ENCODE measurements at places on chromosomes 7 and 10.

GRCh38 chr7:16915405-16915804 is 33.6 kb upstream of the AGR3 start:
- no peak for DNase-seq

- DNase-seq: no peak
These were observed 504.1 kb upstream of the ANKRD30A start for GRCh38 chr10:36621346-36621745.

DNA sequence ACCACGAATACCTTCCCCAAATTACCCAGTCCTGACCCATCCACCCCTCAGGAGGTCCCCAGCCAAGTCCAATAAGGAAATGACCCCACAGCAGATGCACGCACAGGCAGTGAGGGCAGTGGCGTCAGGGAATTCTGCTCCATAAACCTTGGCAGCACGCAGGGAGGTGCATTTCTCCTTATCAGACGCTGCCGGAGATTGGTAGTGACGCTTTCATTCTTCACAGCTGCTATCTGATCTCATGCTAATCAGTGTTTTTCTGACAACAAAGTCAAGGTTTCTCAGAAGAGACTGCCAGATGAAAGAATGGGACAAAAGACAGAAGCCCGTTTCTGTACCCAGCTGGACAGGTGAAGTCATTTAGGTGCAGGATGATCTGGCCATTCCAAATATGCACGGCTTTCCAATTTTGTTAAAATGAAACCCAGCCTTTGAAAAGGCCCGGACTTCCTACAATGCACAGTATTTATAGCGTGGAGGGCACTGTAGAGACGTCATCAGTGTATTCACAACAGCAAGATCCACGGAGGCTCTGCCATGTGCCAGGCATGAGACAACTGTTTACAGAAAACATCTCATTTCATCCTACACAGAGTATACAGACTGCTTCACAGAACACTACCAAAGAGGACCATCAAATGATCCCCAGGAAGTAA is 35.3 kb downstream of the DIP2C start:
- DNase-seq: no peak

GRCh38 chr10:29257784-29258135 is 31.1 kb upstream of the LYZL1 start:
- DNase-seq: no peak

GRCh38 chr10:77359287-77359691 is 278.3 kb downstream of the KCNMA1 start:
- DNase-seq: no peak

- DNase-seq: no peak
These were observed 524.6 kb upstream of the KCND2 start for GRCh38 chr7:119748251-119748860.

DNA sequence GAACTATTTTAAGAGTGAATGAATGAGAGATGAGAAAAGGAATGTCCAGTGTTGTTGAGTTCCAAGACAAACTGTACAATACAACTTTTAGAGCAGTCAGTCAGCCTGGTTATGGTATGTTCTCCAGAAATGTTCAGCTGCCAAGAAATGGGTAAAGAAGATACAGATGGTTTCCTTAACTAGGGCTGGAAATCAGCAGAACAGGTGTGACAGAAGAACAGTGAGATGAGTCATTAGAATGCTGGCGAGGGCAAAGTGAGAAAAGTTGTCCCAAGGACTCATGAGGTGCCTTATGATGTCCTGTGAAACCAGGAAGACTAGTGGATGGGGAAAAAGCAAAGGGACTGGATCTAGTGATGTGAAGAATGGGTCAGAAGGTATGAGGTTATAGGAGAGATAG is 20.8 kb upstream of the SEPTIN7 start:
- DNase-seq: no peak

- DNase-seq: peak; percentile 31
These were observed 14.6 kb downstream of the PALS2 start for GRCh38 chr7:24587853-24588252.

DNA sequence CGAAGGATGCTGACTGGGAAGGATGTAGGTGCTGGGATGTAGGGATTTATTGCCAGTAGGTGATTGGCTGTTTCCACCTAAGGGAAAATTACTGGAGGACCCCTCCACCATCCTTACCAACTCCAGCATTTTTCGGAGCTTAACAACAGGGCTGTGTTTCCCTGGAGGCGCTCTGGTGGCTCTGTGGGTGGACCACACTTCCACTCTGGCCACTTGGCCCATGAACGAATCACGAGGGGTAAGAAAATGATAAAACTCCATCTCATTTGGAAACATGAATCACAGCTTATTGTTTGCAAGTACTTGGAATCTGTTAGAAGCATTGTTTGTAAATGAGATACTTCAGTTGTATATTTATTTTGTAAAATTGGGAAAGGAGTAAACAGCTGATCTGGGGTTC is 3.0 kb downstream of the DOCK1 start:
- DNase-seq: no peak

DNA sequence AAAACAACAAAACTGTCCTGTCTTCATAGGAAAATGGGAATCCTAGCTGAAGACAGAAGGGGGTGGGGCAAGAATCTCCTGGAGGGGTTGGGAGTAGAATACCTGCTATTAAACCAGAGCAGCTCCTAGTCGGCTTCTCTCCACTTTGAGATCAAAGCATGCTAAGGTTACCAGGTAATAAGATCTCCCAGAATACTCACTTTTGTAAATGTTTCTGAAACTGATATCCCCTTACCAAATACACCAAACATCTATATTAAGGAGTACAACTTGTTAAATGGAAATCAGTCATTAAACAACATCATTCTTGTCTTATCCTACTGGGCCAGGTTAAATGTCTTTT is 29.5 kb upstream of the DAGLB start:
- DNase-seq: no peak

DNA sequence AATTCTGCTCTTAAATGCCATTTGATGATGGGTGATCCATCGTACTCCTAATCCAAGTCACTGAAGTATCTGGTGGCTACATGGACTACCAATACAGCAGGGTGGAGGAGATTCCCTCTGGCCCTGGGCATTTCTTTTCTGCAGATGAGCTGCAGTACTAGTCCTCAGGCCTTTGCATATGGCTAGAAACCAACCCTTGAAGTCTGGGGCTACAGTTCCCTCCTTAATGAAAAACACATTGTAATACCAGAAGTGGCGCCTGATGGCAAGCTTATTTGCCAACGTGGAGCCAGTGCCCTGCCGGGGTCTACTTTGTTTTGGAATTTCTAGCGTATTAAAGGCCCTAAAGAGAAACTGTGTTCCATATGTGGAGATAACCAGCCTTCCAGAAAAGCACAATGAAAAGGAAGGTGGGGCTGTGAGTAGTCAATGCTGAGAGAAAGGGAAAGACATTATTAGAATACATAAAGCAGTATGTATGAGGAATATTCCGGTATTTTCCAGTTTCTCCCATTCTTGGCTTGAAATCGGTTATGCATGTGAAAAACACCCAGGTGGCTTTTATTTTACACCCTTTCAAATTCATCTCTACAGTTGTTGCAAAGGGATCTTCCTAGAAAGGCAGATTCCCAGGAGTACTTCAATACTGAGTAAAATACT is 368.8 kb downstream of the PRPF18 start:
- DNase-seq: no peak

DNA sequence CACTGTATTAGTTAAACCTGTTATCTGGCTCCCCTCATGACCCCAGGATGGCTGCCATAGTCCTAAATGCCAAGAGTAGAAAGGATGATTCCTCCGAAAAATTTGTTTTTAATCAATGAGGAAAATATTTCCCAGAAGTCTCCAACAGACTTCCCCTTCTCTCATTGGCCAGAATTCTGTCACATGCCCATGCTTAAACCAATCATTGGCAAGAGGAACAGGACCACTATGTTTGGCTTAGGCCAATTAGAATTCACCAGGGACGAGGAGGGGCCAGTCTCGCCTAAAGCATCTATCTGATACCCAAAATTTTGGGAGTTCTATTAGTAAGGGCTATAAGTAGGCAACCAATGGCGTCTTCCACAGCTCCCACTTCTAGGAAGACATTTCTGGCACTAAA is 71.2 kb upstream of the IL6 start:
- DNase-seq: no peak

GRCh38 chr7:36887233-36887632 is 162.9 kb upstream of the AOAH start:
- no peak for DNase-seq

- no peak for DNase-seq
These were observed at the start of gene COL28A1 for GRCh38 chr7:7535691-7536090. Gene COL28A1 (minus strand): TSS chr7:7535873. CDS start chr7:7532875, 2,998 bp downstream.

DNA sequence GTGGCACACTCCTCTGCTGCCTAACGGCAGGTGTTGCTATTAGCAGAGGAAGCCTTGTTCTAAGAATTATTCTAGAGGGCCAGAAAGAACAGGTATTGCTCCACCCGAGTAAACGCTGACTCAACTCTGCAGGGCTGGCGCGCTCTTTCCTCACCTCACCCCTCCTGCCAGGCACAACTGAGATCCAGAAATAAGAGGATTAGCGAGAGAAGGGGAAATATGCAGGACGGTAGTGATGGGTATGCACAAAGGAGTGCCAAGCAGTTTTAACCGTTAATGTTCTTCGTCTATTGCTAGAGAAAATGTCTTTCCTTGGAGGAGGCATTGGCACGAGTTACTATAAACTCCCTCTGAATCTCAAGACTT is 369 bp upstream of the SCIN start:
- no peak for DNase-seq

- DNase-seq: no peak
These were observed at the start of gene SP8 for GRCh38 chr7:20786779-20787659. Gene SP8 (minus strand): TSS chr7:20786886. CDS start chr7:20786798, 88 bp downstream.

DNA sequence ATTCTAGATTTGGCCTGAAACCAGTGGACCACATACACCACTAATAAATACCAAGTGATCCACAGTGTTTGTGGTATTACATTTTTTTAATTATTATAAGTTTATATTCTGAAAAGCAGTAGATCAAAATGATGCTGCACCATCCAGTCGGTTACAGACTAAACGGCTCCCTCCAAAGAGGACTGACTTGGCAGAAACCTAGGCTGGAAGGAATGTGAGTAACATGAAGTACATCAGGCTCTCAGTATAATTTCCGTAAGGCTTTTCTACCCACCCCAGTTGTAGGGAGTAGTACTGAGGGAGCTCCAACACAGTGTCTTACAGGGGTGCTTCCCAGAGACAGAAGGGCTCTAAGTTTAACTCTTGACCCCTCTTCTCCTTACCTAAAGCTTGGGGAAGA is 119.5 kb downstream of the TRRAP start:
- no peak for DNase-seq

DNA sequence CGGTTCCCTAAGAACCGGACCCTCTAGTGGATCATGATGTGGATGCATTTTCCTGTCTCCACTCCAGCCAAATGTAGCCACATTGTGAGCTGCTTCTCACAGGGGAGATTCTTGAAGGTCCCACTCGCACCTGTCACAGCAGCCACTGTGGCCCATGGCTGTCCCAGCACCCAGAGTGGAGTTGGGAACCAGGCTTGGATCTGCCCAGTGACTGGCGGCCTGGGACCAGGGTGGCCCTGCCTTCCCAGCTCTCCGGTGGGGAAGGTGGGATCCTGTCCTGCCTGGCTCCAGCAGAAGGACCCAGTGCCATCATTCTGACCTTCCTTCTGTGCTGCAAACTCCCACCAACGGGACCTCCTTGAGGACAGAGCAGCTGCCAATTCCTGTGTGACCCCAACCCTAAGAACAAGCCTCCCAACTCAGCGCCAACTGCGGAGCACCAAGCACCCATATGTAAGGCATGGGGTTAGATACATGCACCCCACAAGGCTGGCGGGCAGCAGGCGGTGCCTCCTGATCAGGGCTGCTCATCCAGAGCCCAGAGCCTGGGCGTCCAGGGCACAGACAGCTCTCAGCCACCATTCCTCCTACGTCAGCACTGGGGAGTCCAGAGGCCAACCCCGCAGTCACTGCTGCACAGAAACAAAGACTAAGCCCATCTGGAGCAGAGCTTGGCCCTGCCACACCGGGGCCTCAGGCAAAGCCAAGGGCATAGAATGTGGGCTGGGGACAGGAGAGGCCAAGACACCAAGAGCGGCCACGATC is 28.8 kb downstream of the EBF3 start:
- DNase-seq: no peak

- no peak for DNase-seq
These were observed 5.5 kb upstream of the PITRM1 start for GRCh38 chr10:3178042-3178441.

DNA sequence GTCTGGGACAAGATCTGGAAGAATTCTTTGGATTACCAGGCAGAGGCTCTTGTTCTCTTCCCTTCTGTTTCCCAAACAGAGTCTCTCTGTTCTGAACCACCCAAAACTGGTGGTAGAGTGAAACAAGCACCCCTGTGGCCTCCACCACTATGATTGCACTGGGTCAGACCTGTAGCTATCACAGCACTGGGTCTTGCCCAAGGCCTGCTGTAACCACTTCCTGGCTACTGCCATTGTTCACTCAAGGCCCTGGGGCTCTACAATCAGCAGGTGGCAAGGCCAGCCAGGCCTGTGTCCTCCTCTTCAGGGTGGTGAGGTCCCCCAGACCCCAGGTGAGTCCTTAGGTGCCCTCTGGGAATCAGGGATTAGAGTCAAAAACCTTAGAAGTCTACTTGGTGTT is 4.1 kb upstream of the LRRC17 start:
- DNase-seq: no peak

GRCh38 chr10:91511549-91512330 is 101.6 kb downstream of the HECTD2 start:
- no peak for DNase-seq

DNA sequence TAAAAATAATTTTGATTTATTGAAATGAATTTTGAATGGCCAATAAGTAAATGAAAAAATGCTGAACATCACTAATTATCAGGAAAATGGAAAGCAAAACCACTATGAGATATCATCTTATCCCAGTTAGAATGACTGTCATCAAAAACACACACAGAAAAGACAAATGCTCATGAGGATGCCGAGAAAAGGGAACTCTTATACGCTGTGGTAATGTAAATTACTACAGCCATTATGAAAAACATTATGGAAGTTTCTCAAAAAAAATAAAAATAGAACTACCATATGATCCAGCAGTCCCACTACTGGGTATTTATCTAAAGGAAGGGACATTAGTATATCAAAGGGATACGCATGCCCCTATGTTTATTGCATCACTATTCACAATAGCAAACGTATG is 15.8 kb downstream of the SCIN start:
- no peak for DNase-seq

DNA sequence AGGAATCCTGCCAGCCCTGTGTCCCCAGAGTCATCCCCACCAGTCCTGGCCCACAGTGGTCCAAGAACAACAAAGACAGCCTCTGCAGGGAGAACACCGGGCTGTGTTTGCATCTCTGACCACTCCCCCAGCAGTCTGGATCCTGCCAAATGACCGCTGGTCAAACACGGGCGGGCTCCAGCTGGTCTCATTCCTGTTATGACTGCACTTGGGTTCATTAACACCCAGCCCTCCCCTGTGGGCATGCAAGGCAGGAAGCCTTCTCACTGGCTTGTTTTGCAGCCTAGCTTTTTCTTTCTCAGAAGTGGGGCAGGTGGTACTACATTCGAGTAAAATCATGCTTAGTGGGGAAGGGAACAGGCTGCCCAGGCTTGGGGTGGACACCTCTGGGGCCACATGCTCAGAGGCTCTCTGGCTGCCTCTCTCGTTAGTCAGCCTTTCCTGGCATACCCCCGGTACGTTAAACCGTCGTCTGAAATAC is 190.0 kb downstream of the PLXNA4 start:
- DNase-seq: no peak

GRCh38 chr10:92722349-92722748 is 32.6 kb downstream of the HHEX start:
- no peak for DNase-seq

GRCh38 chr10:77494756-77495541 is 142.7 kb downstream of the KCNMA1 start:
- no peak for DNase-seq
